Transverse colon (tissue), 4 donors: ENCODE measurements at places on chromosomes 12 and 14. TPM values are rescaled to one million over a fixed set of nuclear protein-coding genes. Genes with fewer than 3 reads are reported as not detected.

Gene C12orf50
- total RNA-seq = not detected

Gene KRT83
- not detected for total RNA-seq

Gene KCNK13
- total RNA-seq = 0.14 TPM

DNA sequence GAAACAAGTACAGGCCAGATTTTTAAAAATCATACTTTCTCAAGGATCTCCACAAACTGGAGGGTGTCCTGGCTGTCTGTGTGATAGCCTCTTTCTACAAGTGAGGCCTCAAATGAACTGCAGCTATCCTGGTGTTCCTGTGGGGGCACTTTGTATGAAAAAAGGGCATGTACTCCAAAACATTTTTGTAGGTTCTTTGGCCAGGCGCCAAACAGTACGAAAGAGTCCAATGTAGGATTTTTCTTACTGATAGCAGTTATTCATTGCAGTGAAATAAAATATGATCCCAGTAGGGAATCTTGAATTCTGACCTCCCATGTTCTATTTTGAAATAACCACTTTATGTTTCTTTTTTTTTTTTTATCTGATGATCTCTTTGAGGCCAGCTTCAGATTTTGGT is 381.7 kb downstream of the PAWR start:
- no peaks in the 10 kb centered on the region for H3K4me1 ChIP-seq
- no peak overlapping the region for H3K27ac ChIP-seq
- H3K4me3 ChIP-seq = no peak overlapping the region
- no peaks in the 10 kb centered on the region for H3K36me3 ChIP-seq
- no peaks in the 10 kb centered on the region for H3K27me3 ChIP-seq

DNA sequence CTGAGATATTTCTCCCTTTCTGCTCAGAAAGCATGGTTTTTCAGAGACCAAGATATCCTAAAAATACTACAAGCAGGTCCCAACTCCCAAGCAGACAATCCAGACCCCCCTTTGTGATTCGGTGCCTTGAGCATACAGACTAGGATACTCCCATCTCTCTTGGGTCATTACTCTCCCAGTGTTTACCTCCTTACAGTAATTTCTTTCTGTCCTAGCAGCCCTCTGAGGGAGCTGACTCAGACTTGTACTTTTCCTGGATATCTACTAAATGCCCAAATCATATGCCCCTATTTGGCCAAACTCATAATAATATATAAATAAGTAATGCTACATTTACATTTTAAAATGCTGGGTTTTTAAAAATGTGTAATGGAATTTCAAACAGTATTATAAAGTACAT is 355.6 kb downstream of the LRIG3 start:
- H3K27me3 ChIP-seq = no peaks in the 10 kb centered on the region
- H3K36me3 ChIP-seq = no peaks in the 10 kb centered on the region
- DNase-seq = no peak

Gene PTPRR
- total RNA-seq = 31.4 TPM

Gene LMO3
- 37.5 TPM for total RNA-seq

Gene TMEM117
- total RNA-seq = 30.2 TPM

DNA sequence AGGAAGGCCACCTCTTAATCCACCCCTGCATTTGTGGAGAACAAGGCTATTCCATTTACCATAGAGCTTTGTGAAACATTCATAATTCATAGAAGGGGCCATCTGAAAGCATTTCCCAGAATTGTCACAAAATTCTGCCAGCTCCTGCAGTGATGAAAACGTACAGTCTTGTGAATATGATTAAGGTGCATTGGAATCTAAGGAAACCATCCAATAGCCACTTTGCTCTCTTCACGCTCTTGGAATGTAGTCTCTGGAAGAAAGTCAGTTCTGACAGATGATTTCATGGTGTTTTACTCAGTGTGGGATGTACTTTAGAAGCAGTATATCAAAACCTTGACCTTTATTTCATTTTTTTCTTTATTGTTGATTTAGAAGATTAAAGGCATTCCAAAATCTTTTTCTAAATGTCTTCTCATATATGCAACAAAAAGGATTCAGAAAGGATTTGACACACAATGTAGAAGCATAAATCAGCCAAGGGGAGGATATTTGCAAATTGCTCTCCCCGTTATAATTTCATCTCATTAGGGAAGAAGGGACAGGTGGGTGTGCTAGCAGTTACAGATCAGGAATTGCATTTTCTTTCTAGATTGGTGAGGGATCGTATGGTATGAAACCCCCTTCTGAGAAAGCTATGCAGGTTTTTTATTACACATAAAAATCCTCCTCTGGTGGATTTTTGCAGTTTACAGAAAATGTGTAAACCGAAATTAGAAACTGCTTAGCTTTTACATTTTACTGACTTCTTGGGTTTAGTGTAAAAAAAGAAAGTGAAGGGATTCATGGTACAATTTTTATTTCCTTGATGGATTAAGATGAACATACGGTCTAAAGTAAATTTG is 390.2 kb downstream of the LRIG3 start:
- H3K4me3 ChIP-seq = no peak overlapping the region
- no peaks in the 10 kb centered on the region for H3K36me3 ChIP-seq
- peak overlapping the region; percentile 34 for H3K27ac ChIP-seq
- DNase-seq = no peak
- no peaks in the 10 kb centered on the region for H3K27me3 ChIP-seq

DNA sequence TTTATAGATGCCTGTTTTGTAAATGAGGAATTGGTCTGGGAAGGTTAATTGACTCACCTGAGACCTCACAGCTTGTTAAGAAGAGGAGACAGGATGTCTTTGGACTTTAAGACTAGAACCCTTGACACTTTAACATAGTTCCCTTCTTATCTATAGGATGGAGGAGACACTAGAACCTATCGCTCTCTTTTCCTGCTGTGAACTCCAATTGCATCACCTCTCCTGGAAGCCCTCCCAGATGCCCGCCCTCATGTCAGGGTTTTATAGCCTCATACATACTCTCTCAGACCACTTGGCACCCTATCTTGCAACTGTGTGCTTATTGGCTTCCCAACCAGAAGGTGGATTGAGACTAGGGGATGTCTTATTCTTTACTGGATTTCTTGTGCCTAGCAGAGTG is 2.5 kb upstream of the CTDSP2 start:
- H3K4me1 ChIP-seq = peaks cover 11% of the 10 kb centered on the region
- H3K27ac ChIP-seq = no peak overlapping the region
- no peak overlapping the region for H3K4me3 ChIP-seq

- H3K27me3 ChIP-seq = no peaks in the 10 kb centered on the region
- DNase-seq = no peak
- peaks cover 30% of the 10 kb centered on the region for H3K4me1 ChIP-seq
- H3K36me3 ChIP-seq = peaks cover 8% of the 10 kb centered on the region
- peak overlapping the region; percentile 97 for H3K27ac ChIP-seq
Measured at GRCh38 chr14:24113379-24113800, 1.2 kb upstream of the DCAF11 start.

GRCh38 chr12:106096376-106096775 is 42.4 kb downstream of the NUAK1 start:
- H3K4me3 ChIP-seq = no peak overlapping the region
- H3K36me3 ChIP-seq = no peaks in the 10 kb centered on the region
- no peak for DNase-seq
- peaks cover 9% of the 10 kb centered on the region for H3K4me1 ChIP-seq
- H3K27me3 ChIP-seq = no peaks in the 10 kb centered on the region

- H3K27ac ChIP-seq = no peak overlapping the region
- no peak for DNase-seq
- no peaks in the 10 kb centered on the region for H3K36me3 ChIP-seq
- H3K4me1 ChIP-seq = peaks cover 7% of the 10 kb centered on the region
Measured at GRCh38 chr14:79294499-79294898, 916.8 kb downstream of the DIO2 start.

DNA sequence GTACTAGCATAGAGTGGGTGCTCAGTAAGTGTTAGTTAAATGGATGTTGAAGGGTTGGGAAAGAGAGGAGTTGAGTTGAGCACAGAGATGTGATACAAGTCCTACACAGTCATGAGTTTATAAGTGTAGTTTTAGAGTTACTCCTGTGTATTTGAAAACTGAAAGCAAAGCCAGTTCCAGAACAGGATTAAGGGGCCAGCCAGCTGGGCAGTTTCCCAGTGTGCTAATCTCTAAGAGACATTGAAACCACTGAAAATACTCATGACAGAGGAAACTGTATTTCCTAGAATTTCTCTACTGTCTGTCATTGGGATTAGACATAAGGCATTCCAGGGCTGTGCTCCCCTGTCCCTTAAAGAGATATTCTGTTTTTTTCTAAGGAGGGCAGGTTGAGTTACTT is 101.0 kb downstream of the DERA start:
- H3K27me3 ChIP-seq = no peaks in the 10 kb centered on the region
- no peak for DNase-seq
- no peaks in the 10 kb centered on the region for H3K4me1 ChIP-seq
- no peaks in the 10 kb centered on the region for H3K36me3 ChIP-seq
- no peak overlapping the region for H3K27ac ChIP-seq

Gene KERA
- not detected for total RNA-seq

DNA sequence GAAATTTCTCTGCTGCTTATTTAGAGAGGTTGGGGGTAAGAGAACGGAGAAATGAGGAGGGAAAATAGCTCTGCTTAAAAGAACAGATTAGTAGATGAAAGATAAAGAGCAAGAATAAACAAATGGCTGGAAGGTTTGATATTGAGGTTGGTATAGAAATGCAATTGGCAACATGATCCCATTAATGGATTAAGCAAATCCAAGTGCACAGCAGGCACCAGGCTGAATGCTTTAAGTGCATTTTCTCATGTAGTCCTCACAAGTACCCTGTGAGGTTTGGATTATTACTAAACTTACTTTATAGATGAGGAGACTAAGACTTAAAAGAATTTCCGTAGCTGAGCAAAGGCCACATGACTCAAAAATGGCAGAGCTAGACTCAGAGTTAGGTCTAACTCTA is 76.9 kb upstream of the ATF1 start:
- no peaks in the 10 kb centered on the region for H3K36me3 ChIP-seq
- no peaks in the 10 kb centered on the region for H3K27me3 ChIP-seq
- no peak overlapping the region for H3K4me3 ChIP-seq
- H3K27ac ChIP-seq = no peak overlapping the region
- no peaks in the 10 kb centered on the region for H3K4me1 ChIP-seq
- DNase-seq = no peak
